Right renal pelvis (tissue), 4 donors: ENCODE measurements at places on chromosomes 16 and 17.

DNA sequence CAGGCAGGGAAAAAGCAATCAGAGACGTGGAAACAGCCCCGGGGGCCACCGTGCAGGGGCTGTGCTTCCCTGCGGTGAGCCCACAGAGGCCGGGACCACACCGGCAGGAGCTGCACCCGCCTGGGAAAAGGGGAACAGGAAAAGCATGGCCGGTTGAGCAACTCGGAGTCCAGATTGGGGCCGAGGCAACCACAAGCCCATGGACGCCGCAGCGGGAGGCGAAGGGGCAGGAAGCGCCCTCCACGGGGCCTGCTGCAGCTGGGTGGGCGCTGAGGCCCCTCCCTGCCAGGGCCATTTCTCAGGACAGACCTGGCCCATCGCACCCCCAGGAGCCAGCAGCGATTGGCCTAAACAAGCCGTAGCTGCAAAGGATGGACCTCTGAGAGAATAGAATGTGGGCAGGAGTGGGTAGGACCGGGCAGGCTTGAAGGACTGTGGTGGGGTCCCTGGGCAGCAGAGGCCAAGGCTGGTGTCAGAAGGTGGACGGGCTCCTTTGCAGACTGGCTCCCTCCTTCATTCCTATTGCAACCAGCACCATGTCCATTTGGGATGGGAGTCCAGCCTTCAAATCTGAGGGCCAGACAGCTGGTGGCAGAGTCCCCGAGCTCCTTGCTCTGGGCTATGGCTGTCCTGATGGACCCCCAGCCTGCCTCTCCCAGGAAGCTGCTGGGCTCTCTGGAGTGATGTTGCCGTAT is 30.4 kb downstream of the COX4I1 start:
- DNase-seq, result no peak

DNA sequence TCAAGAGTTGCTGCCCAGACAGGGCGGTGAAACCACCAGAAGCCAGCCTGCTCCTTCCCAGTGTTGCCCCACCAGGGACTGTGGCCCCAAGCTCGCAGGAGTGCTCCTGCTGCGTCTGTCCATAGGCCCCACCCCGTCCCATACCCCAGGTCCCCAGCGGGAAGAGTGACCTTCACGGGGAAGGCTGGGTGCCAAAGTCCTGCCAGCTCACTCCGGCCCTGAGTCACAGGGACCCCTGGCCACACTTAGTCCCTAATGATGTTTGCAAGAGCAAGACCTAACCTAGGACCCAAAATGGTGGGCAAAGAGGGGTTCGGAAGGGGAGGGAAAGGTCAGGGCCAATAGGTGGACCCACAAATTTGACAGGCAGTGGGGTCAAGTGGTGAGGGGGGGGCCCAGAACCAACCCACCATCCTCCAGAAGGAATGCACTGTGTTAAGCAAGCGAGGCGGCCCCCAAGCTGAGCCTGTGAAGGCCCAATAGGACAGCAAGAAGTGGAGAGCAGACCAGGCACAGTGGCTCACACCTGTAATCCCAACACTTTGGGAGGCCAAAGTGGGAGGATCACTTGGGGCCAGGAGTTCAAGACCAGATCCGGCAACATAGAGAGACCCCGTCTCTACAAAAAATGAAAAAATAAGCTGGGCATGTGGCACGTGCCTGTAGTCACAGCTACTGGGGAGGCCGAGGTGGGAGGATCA is 3.3 kb downstream of the DOK4 start:
- no peak for DNase-seq

GRCh38 chr16:30027588-30028437 is 3.3 kb downstream of the TLCD3B start:
- DNase-seq, result no peak

- DNase-seq, result no peak
Observed at GRCh38 chr16:7335991-7336634, 3.5 kb downstream of the RBFOX1 start.

- DNase-seq, result no peak
Observed at GRCh38 chr17:27633312-27634025, 2.5 kb downstream of the LGALS9 start.

- DNase-seq, result no peak
Observed at GRCh38 chr16:57289391-57290257, 5.2 kb upstream of the PLLP start.

GRCh38 chr17:46770818-46771560 is 47.5 kb downstream of the WNT3 start:
- no peak for DNase-seq

- DNase-seq, result no peak
Observed at GRCh38 chr16:17817260-17817659, 346.5 kb upstream of the XYLT1 start.

DNA sequence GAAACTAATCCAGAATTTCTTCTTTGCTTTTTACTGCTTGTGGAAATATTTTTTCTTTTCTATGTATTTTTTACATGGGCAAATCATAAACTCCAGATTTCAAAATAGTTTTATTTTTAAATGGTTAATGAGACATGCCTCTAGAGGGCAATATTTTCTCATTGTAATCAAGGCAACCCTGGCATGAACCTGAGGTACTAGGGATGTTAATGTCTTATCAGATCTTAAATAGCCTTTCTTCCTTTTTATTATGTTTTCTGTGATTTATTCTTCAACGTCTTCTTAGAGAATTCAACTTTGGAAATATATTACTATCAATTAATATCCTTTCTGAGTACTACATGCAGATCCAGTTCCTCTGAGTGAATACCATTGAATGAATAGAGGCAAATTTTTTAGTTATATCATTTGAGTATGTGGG is 324.7 kb downstream of the BCAS3 start:
- no peak for DNase-seq

DNA sequence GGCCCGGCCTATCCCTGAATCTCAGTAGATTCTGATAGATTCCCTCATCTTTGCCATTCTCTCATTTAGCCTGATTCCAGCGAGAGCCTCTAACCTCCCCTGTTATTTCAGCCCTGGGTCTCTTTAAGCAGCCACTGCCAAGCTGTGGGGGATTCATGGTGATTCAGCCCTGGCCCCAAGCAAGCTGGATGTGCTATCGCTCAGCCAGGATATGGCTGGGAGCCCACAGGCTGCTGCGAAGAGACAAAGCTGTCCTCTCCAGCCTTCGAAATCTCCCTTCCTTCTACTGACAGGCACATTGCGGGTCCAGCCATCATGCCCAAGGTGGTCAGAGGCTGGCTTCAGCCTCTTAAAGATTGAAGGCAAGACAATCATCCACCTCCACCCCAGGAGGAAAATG is 394.1 kb downstream of the SOX9 start:
- no peak for DNase-seq

DNA sequence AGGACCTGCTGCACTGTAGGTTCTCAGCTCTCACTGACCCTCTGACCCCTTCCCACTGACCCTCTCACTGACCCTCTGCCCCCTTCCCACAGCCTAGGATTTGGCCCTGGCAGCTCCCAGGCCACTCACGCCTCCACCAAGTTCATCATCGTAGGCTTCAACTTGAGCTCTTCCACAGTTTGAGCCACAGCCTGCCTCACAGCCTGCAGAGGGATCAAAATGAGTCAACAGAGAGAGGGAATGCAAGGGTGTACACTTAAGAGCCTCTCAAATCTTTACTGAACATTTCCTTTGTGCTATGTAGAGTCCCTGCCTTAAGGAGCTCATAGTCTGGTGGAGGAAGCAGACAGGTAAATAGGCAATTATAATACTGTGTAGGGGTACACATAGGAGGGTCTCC is 12.1 kb downstream of the HEATR9 start:
- DNase-seq, result no peak

DNA sequence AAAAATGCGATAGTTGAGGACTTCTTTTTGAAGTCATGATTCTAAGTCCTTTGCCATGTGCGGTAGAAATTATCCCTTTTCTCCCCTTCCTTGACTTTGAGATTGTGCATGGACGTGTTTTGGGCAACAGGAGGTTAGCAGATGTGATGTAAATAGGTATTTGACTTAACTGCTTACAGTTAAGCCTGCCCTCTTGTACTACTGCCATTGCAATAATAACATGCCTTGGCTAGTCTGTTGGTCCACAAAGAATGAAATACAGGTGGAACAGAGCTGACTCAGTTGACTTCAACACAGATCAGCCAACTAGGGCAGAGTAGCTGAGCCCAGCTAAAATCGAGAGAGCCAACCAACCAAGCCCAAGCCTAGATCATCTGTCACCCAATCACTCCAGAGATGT is 125.5 kb downstream of the BRIP1 start:
- no peak for DNase-seq

GRCh38 chr16:53090591-53091411 is 36.0 kb downstream of the CHD9 start:
- no peak for DNase-seq

DNA sequence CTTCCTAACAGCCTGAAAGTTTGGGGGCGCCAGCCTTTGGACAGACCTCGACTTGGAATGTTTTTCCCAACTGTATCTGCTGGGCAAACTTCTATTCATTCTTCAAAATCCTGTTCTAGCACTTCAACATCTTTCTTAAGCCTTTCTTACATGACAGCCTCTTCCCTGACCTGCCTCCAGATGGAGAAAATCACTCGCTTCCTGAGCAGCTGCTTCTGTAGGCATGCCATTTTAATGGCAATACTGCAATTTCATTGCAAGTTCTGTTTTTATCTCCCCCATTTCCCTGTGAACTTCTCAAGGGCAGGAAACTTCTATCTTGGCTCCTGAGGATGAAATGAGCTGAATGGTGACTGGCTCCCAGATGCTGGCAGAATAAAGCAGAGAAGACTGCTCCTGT is 128.8 kb upstream of the ASIC2 start:
- DNase-seq, result peak; percentile 28

DNA sequence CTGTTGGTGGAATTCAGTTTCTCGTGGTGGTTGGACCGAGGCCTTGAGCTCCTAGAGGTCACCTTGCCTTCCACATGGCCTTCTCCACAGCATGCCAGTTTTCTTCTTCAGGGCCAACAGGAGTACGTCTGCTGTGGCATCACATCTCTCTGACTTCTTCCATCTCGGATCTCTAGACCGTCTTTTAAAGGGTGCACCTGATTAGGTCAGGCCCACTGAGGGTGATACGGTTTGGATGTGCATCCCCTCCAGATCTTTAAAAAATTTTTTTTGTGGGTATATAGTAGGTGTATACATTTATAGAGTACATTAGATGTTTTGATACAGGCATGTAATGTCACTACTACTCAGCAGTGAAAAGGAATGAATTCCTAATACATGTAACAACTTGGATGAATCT is 58.3 kb upstream of the BRD7 start:
- no peak for DNase-seq

GRCh38 chr17:33017366-33017765 is 25.7 kb downstream of the SPACA3 start:
- DNase-seq, result no peak

DNA sequence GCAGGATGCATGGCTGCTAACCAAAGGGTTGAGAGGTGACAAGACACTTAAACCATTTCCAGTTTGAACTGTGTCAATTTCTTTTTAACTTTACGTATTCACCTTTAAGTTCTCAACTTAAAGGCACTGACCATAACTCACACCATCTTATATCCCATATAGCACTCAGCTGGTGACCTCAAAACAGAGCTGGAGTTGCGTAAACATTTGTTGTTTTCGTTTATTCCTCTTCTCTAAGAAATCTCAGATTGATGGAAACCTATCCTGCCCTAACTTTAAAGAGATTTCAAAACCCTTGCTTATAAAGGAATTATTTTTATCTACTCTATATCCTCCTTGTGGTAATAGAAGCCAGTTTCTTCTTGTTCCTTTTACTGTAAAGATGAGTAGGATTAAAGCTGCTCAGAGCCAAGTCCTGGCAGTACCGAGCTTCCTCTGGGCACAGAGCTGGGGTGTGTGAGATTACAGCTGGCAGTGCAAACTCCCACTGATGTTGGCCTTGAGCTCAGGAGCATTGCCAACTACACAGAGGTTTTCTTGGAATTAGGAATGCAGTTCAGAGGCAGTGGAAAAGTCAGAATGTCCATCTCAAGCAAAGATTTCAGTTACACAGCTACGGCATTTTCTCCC is 1.3 kb downstream of the KCTD2 start:
- no peak for DNase-seq

GRCh38 chr17:74746922-74747321 is 1.5 kb upstream of the NHERF1 start:
- no peak for DNase-seq

DNA sequence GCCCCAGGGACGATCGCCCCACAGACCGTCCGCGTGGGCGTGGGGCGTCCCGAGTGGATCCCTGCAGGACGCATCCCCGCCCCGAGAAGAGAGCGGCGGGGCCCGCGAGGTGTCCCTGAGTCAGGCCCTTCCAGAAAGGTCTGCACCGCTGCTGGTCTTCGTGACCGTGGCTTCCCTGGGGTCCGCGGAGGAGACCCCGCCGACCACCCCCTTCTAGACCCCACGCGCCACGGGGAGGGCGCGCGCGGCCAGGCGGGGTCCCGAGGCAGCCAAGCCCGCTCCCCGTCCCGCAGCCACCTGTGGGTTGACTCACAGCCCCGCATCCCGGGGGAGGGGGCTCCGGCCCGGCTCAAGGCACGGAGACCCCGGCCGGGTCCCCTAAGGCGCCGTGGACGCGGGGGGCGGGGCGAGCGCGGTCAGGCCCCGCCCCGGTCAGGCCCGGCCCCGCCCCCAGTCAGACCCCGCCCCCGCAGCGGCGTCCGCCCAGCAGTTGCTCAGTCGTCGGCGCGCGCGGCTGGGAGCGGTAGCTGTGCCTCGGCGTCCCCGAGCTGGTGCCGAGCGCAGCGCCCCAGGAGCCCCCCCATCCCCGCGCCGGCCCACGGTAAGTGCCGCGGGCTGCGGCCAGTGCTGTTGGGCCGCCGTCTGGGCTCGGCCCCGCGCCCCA is at the start of gene BAIAP3:
BAIAP3 (plus strand) TSS at position 497 of the 664 bp plus-strand sequence. CDS start 4,905 bp downstream, outside the sequence.
- DNase-seq, result no peak

- DNase-seq, result no peak
Observed at GRCh38 chr17:37466471-37466870, 23.2 kb upstream of the DUSP14 start.

DNA sequence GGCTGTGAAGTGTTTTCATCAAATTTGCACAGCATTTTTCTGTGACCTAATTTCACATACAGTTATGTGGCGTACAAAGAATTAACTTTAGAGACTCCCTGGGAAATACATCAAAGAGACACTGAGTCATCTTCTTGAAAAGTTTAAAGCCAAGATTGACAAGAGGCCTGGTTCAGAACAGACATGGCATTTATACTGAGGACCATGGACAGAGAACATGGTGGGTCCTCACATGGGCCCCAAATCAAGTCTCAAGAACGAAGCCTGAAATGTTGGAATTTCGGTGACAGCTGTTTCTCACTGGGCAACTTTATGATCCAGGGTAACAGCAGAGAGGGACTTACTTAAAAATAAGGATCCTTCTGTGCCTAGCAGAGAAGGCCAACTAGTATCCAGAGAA is 311.5 kb upstream of the KCNJ16 start:
- DNase-seq, result no peak

GRCh38 chr17:75895370-75896155 is 1.2 kb downstream of the TRIM65 start:
- DNase-seq, result no peak

DNA sequence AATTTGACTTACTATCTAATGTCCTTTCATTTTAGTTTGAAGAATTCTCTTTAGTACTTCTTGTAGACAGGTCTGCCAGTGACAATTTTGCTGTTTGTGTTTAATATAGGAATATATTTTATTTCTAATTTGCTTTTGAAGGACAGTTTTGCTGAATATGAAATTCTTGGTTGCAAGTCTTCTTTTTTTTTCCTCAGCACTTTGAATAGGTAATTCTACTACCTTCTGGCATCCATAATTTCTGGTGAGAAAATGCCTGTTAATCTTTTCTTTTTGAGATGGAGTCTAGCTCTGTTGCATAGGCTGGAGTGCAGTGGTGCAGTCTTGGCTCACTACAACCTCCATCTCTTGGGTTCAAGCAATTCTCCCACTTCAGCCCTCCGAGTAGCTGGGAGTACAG is 25.2 kb upstream of the CCL22 start:
- no peak for DNase-seq
